Stimulated activated CD4-positive, alpha-beta T cell treated with anti-CD3 and anti-CD28 coated beads, Interleukin-1b, Interleukin-23, amount 100 ng/mL, for 24 hours (primary cell): ENCODE measurements at places on chromosomes 5 and 9.

- no peak for DNase-seq
Observed at GRCh38 chr5:148808864-148809642, 17.4 kb upstream of the ADRB2 start.

DNA sequence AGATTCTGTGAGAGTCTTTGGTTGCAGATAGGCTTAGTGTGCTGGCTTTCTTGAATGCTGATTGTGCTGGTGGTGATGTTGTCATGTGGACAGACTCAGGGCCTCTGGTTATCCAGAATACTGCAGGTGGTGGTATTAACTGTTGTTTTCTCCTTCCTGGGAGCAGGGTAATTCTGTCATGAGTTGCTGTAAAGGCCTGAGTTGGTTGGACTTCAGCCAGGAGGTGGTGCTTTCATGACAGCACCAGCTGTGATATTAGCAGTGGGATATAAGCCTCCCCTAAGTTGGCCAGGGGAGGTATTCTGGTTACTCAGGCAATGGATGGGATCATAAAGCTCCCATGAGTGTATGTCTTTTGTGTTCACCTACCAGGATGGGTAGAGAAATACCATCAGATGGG is 16.4 kb upstream of the RNF180 start:
- DNase-seq: no peak

DNA sequence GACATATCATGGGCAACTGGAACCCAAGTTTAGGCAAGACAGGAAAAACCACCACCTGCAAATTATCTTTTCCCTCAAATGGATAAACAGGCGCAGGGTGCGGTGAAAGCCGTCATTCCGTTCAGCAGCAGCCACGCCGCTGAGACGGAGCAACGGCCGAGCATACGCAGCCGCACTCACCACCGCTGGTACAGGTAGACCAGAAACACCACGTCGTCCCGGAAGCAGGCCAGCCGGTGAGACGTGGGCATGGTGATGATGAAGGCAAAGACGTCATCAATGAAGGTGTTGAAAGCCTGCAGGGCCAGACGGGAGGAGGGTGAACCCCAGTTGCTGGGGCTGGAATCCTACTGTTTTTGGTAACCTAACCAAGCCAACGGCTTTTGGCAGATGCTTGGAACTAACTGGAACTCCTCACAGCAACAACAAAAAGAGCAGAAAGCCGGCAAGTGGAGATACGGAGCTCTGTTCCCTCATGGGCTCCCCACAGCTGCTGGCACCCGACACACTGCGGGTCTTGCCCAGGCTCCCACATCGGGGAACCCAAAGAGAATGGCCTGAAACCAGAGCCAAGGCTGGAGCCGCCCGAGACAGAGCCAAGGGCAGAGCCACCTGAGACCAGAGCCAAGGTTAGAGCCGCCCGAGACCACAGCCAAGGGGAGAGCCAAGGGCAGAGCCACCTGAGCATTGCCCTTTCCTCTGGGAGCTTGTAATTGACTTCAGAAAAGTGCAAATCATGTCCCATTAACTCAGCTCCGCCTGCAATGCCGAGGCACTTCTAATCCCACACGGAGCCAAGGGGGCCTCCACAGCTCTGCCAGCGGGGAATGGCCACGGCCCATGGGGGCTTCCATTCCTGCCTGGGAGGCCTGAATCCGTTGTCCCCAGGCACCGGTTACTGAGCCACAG is 24.2 kb downstream of the CLPTM1L start:
- DNase-seq: no peak

DNA sequence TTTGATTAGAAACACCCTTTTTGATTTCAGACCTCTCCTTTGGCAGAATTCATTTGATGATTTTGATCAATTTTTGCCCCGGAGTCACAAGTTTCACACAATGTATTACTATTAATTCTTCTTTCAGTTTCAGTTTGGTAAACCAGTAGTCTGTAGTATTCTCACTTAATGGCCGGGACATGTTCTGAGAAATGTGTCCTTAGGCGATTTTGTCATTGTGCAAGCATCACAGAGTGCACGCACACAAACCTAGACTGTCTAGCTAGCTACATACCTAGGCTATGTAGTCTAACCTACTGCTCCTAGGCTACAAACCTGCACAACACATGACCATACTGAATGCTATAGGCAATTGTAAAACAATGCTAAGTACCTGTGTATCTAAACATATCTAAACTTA is 662.5 kb downstream of the IRX1 start:
- no peak for DNase-seq

- no peak for DNase-seq
Observed at GRCh38 chr9:82284758-82285157, 296.2 kb downstream of the SPATA31D1 start.

DNA sequence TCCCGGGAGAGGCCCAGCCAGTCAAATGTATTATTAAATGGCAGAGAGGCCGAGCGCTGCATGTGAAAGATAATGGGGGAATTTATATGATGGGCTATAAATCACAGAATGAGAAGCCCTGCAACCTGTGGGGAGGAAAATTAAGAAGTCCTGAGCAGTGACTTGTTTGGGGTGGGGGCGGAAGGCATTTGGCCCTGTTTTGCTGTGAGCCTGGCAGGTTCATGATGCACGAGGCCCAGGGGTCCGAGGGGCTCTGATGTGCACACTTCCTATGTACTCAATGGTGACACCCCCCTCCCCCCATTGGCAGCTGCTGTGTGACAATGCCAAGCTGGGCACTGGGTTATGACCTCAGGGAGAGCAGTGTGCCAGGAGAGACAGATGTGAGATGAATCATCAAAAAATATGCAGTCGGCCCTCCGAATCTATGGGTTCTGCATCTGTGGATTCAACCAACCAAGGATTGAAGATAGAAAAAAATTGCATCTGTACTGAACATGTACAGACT is 13.7 kb upstream of the DAB2IP start:
- DNase-seq: no peak

DNA sequence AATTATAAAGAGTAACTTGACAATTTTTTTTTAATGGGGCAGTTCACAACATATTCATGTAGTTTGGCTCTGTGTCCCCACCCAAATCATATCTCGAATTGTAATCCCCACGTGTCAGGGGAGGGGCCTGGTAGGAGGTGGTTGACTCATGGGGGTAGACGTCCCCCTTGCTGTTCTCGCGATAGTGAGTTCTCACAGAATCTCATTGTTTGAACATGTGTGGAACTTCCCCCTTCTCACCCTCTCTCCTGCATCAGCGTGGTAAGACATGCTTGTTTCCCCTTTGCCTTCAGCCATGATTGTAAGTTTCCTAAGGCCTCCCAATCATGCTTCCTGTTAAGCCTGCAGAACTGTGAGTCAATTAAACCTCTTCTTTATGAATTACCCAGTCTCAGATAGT is 40.7 kb downstream of the FBXW11 start:
- no peak for DNase-seq

DNA sequence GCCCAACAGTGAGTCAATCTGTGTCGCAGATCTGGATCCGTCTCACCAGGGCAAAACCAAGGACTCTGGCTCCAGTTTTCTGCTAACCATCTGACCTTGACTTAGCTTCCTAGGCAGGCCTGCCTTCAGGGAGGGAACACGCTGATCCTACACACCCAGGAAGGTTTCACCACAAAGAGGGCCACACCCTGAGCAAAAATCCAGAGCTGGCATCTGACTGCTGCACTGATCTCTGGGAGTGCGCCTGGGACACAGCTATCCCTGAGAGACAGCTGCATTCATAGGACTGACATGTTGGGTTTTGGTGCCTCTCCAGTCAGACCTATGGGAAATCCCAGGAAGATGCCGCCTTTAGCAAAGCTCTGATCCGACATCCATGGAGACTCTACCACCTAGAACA is 47.5 kb downstream of the CDK5RAP2 start:
- no peak for DNase-seq
